ENCODE measurements at places on chromosomes 7 and 10. TPM values are rescaled to one million over a fixed set of nuclear protein-coding genes. Genes with fewer than 3 reads are reported as not detected.

Gene RNF32
- total RNA-seq = 2.2 TPM

Gene NEUROG3
- total RNA-seq = not detected

Gene CRYGN
- not detected for total RNA-seq

Gene GPR146
- total RNA-seq = 3.1 TPM

Gene NPY4R2
- total RNA-seq = not detected

Gene TMEM176B
- 0.44 TPM for total RNA-seq

Gene PSMA2
- 78.4 TPM for total RNA-seq

Gene MMS19
- 139 TPM for total RNA-seq

Gene TLL2
- total RNA-seq = 0.17 TPM

Gene SH3PXD2A
- 16.7 TPM for total RNA-seq

Gene CLDN4
- total RNA-seq = 0.54 TPM

Gene SFTPD
- 0.51 TPM for total RNA-seq
